ENCODE measurements at places on chromosomes 5 and 9.

DNA sequence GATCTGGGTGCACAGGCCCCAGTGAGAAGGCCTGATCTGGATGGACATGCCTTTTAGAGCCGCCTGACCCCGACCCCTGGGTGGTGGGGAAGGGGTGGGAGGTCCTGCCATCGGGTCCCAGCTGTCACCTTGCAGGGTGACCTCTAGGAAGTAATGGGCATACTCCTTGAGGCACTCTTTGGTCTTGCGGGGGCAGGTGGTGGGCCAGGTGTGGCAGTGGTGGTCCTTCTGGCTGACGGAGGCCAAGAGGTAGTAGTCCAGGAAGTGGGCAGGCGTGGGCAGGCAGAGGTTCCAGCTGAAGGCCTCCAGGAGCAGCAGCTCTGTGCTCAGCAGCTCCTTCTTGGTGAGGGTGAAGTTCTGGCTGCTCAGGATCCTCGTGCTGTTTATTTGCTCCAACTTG, 30.0 kb downstream of the FABP6 start:
- DNase-seq, result no peak

- peak; percentile 26 for DNase-seq
Measured at GRCh38 chr9:126164796-126165525, 161.7 kb upstream of the MVB12B start.

DNA sequence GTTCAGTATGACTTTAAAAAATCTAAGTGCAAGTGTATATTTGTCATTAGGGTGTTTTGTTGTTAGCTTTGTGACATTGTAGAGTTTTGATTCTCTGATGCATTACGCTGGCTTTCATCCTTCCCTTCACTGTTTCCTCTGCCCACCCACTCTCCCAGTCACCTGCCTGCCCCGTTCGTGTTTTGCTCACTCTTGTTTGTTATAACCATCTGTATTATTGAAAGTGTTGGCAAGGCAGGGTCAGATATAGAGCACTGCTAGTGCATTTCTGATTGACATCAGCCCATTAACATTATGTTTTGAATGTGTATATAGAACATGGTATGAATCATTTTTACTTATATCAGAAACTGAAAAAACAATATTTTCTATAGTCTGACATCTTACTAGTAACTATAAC, 27.3 kb downstream of the SCGB3A1 start:
- DNase-seq, result no peak

GRCh38 chr5:71877511-71877910, 158.4 kb downstream of the CARTPT start:
- no peak for DNase-seq

GRCh38 chr9:109893241-109893640, 113.2 kb downstream of the PALM2AKAP2 start:
- no peak for DNase-seq

Data from left lobe of liver (tissue), 2 donors.